Activated naive CD4-positive, alpha-beta T cell treated with anti-CD3 and anti-CD28 coated beads for 36 hours (primary cell): ENCODE measurements at places on chromosomes 6 and 20. TPM values are rescaled to one million over a fixed set of nuclear protein-coding genes. Genes with fewer than 3 reads are reported as not detected.

DNA sequence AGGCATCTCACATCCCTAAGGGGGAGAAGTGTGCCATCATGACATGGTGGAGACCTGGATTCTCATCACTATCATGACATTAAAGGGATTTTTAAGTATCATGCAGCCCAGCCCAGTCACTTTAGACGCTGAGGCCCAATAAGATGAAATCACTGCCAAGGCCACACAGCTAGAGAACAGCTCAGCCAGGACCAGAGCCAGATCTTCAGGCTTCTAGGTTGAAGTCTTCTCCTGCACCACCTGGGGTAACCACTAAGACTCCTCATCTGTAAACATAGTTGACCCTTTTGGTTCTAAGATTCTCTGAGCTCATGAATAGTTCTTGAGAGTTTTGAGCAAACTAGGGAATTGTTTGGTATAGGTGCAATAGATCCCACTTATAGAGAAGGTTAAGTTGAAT is 125.1 kb downstream of the TCP11 start:
- no peak for DNase-seq

The ZBTB22 gene
- total RNA-seq: 9.0 TPM

GRCh38 chr20:48703511-48704219 is 124.1 kb downstream of the PREX1 start:
- no peak for DNase-seq

GRCh38 chr6:163532526-163533078 is 118.1 kb downstream of the QKI start:
- no peak for DNase-seq

The C2 gene
- total RNA-seq: 2.1 TPM

The SLC24A3 gene
- not detected for total RNA-seq
